ENCODE measurements at places on chromosomes 4 and X. TPM values are rescaled to one million over a fixed set of nuclear protein-coding genes. Genes with fewer than 3 reads are reported as not detected.

DNA sequence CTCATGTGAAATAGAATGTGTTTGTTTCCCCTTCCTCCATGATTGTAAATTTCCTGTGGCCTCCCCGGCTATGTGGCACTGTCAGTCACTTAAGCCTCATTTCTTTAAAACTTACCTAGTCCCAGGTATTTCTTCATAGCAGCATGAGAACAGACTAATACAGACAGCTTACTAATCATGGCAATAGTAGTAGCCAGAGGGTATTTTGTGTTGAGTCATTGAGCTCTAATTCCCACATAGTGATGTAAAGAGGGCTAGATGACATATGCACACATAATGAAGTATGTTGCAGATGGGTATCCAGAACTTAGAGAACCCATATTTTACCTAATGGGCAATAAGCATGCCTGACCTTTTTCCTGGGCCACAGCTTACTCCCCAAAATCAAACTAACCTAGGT lies 1197.2 kb downstream of the PCDH7 start:
- no peaks in the 10 kb centered on the region for H3K36me3 ChIP-seq
- no peak overlapping the region for H3K4me3 ChIP-seq

IQSEC2 gene
- total RNA-seq, result 0.96 TPM

- H3K4me1 ChIP-seq, result no peaks in the 10 kb centered on the region
- no peak overlapping the region for H3K4me3 ChIP-seq
- H3K27me3 ChIP-seq, result no peaks in the 10 kb centered on the region
- no peak overlapping the region for H3K27ac ChIP-seq
Observed at GRCh38 chr4:20805716-20806115, 105.5 kb downstream of the PACRGL start.

- no peak overlapping the region for H3K4me3 ChIP-seq
- H3K36me3 ChIP-seq, result no peaks in the 10 kb centered on the region
- H3K4me1 ChIP-seq, result no peaks in the 10 kb centered on the region
- DNase-seq, result no peak
Observed at GRCh38 chrX:12814420-12814819, 23.2 kb downstream of the PRPS2 start.

ADAM29 gene
- not detected for total RNA-seq

GRCh38 chr4:159014859-159015258 lies 88.0 kb upstream of the RAPGEF2 start:
- no peak overlapping the region for H3K27ac ChIP-seq
- no peaks in the 10 kb centered on the region for H3K4me1 ChIP-seq
- H3K27me3 ChIP-seq, result no peaks in the 10 kb centered on the region

- H3K4me3 ChIP-seq, result no peak overlapping the region
- H3K27ac ChIP-seq, result no peak overlapping the region
- no peak for DNase-seq
- H3K4me1 ChIP-seq, result no peaks in the 10 kb centered on the region
- H3K27me3 ChIP-seq, result no peaks in the 10 kb centered on the region
Observed at GRCh38 chr4:110154582-110154981, 43.8 kb downstream of the ELOVL6 start.

TRAM1L1 gene
- total RNA-seq, result not detected

G6PD gene
- total RNA-seq, result 108 TPM

GRCh38 chrX:80317646-80318045 lies 102.6 kb upstream of the TENT5D start:
- no peaks in the 10 kb centered on the region for H3K36me3 ChIP-seq
- H3K27me3 ChIP-seq, result no peaks in the 10 kb centered on the region
- no peaks in the 10 kb centered on the region for H3K4me1 ChIP-seq
